ENCODE measurements at places on chromosomes 7 and 10. TPM values are rescaled to one million over a fixed set of nuclear protein-coding genes. Genes with fewer than 3 reads are reported as not detected.

The NPSR1 gene
- total RNA-seq: not detected

The AUTS2 gene
- total RNA-seq: 53.8 TPM

The MRLN gene
- 0.75 TPM for total RNA-seq

The OPN1SW gene
- total RNA-seq: not detected

The SOSTDC1 gene
- total RNA-seq: 6.0 TPM

The TMEM225B gene
- 0.36 TPM for total RNA-seq

The KIAA1217 gene
- total RNA-seq: 99.0 TPM

DNA sequence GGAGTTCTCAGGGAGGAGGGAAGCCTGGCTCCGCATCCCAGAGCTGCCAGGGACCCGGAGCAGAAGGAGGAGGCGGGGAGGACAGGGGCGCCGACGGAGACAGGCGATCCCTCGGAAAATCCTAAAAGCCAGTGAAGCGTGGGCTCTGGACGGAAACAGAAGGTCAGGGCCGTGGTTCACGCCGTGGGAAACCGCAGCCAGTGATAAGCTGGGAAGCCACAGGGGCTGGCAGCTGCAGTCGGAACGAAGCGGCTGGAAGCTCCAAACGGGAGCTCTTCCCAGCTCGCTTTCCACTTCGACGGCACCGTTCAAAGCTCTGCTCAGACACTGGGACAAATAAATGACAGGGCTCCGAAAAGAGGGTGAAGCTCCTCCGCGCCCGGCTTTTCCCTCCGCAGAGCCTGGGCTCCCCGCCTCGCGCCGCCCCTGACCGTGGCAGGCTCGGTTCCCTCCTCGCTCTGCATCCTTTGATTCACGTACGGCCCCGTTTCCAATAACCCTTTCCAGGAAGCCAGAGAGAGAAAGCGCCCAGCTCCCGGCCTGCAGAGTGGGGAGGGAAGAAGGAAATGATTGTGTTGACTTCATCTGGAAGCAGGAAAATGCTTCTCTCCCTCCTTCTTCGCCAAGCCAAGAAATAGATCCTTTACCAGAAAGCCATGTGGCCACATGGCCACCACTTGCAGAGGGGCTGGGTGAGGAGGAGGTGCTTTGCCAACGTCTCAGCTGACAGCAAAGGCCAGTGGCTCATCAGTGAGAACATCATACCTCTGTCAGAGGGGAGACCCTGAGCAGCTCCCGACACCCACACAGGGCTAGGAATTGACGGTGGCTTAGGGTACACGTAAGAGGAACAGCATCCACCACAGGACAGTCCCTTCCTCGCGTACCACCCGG is 57.4 kb downstream of the ADRB1 start:
- DNase-seq: no peak
- no peak overlapping the region for H3K27ac ChIP-seq
- no peaks in the 10 kb centered on the region for H3K36me3 ChIP-seq
- H3K4me1 ChIP-seq: peaks cover 20% of the 10 kb centered on the region
- peak overlapping the region; percentile 80 for H3K4me3 ChIP-seq

DNA sequence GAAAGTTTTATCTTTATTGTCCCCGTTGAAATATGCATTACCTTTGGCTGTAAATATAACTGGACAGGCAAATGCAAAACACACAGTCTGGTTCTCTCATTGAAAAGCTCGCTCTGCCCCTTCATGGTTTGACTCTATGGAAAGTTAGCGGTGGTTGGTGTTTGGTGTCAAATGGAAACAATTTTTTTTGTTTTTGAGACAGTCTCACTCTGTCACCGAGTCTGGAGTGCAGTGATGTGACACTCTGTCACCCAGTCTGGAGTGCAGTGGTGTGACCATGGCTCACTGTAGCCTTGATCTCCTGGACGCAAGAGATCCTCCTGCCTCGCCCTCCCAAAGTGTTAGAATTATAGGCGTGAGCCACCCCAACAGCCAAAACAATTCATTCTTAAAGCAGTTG is 149.7 kb downstream of the LRRC4 start:
- no peaks in the 10 kb centered on the region for H3K27me3 ChIP-seq
- peaks cover 17% of the 10 kb centered on the region for H3K4me1 ChIP-seq
- no peak overlapping the region for H3K27ac ChIP-seq
- no peak for DNase-seq

DNA sequence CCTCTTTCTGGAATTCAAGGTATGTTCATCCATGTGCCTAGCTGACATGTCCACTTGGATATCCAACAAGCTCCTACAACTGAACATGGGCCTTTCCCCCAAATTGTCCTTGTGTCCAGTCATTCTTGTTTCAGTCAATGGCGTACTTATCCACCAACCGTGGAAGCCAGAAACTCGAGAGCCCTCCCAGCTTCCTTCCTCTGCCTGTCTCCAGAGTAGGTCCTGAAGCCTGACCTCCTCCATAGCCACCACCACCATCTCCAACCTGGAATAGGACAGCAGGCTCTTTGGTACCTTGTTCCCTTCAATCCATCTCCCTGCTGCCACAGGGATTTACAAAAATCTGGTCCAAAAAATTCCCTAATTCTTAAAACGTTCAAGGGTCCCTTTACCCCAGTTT is 305.1 kb downstream of the RPS24 start:
- no peak overlapping the region for H3K4me3 ChIP-seq
- DNase-seq: peak; percentile 10
- no peaks in the 10 kb centered on the region for H3K36me3 ChIP-seq
- H3K27ac ChIP-seq: no peak overlapping the region
- peaks cover 21% of the 10 kb centered on the region for H3K4me1 ChIP-seq

- no peaks in the 10 kb centered on the region for H3K36me3 ChIP-seq
- no peaks in the 10 kb centered on the region for H3K27me3 ChIP-seq
- peaks cover 35% of the 10 kb centered on the region for H3K4me1 ChIP-seq
- DNase-seq: no peak
- no peak overlapping the region for H3K27ac ChIP-seq
- peak overlapping the region; percentile 86 for H3K4me3 ChIP-seq
These were observed 2.0 kb downstream of the SOSTDC1 start for GRCh38 chr7:16463520-16463919.

DNA sequence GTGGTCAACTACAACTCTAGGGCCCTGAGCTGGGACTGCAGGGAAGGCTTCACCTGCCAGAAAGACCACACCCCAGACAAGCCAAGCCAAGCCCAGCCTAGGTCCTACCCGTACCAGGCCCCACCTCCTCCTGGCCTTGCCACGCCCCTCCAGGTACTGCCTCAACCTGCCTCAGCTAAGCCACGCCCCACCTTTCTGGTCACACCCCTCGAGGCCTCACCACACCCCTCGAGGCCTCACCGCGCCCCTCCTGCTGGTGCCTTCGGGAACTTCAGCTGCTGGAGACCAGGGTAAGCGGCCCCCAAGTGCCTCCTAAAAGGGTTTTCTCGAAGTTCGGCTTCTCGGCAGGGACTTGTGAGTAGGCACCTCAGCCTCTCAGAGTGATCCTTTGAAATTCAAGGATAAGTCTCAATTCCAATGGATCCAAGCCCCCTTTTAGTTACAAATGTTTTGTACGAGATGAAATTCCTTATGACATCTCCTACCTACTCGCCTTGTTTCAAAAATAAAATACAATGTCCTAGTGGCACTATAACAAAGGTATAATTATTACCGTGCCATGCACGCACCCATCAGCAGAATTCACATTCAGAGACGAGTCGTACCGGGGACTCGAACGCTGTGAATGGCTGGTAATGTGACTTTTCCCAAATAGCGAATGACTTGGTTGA is 171.2 kb downstream of the ARHGAP21 start:
- no peaks in the 10 kb centered on the region for H3K27me3 ChIP-seq
- H3K4me1 ChIP-seq: peaks cover 19% of the 10 kb centered on the region
- H3K36me3 ChIP-seq: peaks cover 11% of the 10 kb centered on the region
- no peak for DNase-seq
- H3K4me3 ChIP-seq: no peak overlapping the region

DNA sequence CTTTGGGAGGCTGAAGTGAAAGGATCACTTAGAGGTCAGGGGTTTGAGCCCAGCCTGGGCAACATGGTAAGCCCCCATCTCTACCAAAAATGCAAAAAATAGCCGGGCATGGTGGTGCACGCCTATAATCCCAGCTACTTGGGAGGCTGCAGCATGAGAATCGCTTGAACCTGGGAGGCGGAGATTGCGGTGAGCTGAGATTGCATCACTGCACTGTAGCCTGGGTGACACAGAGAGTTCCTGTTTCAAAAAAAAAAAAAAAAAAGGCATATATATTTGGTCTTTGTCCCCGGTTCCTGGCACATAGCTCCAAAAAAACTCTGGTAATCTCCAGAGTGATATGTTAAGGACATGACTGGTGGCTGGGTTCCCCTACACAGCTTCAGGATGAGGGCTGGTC is 147.3 kb downstream of the SEC23IP start:
- no peak overlapping the region for H3K4me3 ChIP-seq
- H3K36me3 ChIP-seq: no peaks in the 10 kb centered on the region
- no peaks in the 10 kb centered on the region for H3K27me3 ChIP-seq
